Suppressor macrophage treated with lipopolysaccharide for 1 hour (primary cell): ENCODE measurements at places on chromosomes 16 and 17.

DNA sequence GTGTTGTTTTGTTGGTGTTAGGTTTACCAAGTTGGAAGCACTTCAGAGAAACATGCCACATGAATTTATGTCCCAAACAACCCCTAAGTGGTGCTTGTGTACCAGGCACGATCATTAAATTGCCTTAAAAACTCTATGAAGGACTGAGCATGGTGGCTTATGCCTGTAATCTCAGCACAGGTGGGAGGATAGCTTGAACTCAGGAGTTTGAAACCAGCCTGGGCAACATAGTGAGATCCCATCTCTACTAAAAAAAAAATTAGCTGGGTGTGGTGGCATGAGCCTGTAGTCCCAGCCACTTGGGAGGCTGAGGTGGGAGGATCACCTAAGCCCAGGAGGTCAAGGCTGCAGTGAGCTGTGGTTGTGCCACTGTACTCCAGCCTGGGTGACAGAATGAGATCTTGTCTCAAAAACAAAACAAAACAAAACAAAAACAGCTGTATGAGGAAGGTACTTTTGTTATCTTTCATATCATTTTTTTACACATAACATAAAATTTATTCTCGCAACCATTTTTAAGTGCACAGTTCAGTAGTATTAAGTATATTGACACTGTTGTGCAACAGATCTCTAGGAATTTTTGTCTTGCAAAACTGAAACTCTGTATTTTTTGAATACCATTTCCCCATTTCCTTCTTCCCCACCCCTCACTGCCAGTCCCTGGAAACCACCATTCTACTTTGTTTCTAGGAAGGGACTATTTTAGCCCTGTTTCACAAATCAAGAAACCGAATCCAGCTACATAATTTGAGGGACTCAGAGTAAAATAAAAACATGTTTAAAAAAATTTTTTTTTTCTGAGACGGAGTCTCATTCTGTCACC, 14.3 kb upstream of the RBBP6 start:
- peak; percentile 95 for DNase-seq

DNA sequence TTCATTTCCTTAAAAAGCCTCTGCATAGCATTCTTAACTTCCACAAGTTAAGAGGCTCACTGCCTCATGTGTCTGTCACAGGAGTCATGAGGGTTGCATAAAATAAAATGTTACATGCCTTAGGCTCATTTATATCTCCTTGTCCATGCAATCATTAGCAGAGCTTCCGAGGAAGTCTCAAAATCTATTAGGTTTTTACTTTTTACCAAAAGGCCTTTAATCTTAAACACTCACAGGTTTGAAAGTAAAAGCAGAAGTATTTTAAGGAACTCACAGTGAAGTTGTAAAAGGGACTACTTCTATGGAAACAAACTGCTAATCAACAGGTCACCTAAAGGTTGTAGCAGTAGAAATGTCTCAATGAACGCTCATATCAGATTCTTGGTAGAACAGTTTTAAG, 5.2 kb upstream of the ATP6V0A1 start:
- peak; percentile 66 for DNase-seq

GRCh38 chr17:41813152-41813680, 412 bp downstream of the FKBP10 start:
- DNase-seq, result no peak

DNA sequence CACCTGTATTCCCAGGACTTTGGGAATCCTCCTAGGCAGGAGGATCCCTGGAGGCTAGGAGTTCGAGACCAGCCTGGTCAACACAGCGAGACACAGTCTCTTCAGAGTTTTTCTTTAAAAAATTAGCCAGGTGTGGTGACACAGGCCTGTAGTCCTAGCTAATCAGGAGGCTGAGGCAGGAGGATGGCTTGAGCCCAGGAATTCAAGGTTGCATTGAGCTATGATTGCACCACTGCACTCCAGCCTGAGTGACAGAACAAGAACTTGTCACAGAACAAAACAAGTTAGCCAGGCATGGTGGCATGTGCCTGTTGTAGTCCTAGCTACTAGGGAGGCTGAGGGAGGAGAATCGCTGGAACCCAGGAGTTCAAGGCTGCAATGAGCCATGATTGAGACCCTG, 24.8 kb downstream of the ANKRD40 start:
- DNase-seq, result no peak

DNA sequence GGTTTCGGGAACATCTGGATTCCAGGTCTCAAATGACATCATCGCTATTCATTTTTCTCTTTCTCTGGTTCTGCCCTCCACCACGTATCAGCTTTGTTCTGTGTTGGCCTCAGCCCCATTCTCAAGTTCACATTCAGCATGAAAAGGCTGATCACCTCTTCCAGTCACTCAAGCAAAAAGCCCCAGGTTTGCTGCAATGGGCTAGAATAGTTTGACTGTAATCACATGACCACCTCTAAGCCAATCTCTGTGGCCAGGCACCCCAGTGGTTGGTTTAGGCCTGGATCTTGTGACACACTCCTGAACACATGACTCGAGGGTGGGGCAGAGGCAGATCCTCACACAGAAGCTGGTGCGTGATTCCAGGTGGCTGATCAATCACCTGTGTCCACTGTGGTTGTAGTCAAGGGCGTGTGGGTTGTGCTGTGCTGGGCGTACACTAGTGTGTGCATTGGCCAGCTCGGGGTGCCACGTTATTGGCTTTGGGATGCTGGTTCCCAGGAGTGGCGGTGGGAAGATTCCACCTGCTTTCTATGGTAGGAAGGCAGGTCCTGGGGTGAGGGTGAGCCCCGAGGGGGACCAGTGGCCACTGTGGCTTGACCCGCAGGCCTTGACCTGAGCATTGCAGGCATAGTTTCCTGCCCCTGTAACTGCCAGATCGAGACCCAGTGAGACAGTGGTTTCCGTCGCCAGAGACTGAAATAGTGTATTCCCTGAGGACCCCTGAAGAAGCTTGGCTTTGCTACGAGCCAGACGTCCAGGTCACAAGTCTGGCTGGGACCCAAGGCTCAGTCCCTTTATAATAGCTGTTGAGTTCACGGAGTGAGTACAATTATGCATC, 12.0 kb downstream of the EEF2K start:
- peak; percentile 32 for DNase-seq

- peak; percentile 87 for DNase-seq
Measured at GRCh38 chr17:21283482-21284318, 811 bp upstream of the MAP2K3 start.

- peak; percentile 28 for DNase-seq
Measured at GRCh38 chr17:78019367-78019975, 61.0 kb downstream of the TNRC6C start.

- DNase-seq, result no peak
Measured at GRCh38 chr16:50136399-50136798, 16.7 kb upstream of the TENT4B start.

GRCh38 chr17:8868529-8868951, 1.1 kb upstream of the PIK3R6 start:
- DNase-seq, result peak; percentile 69

GRCh38 chr17:2295575-2295974, 8.0 kb downstream of the SMG6 start:
- no peak for DNase-seq

DNA sequence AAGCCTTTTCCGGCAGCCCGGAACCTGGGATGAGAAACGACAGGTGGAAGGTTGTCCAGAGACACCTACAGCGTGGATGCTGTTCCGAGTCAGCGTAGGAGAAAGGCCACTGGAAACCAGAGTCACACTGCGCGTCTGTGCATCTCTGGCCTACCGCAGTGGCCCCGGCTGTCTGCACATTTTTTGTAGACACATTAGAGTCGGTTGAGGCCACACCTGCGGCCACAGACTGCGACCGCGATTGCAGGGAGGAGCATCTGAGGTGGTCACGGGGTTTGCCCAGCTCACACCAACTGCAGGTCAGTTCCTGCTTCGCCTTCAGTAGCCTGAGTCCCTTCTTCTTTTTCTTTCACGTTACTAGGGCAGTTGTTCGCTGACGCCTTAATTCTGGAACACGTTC, 52.4 kb downstream of the WDR45B start:
- DNase-seq, result no peak

DNA sequence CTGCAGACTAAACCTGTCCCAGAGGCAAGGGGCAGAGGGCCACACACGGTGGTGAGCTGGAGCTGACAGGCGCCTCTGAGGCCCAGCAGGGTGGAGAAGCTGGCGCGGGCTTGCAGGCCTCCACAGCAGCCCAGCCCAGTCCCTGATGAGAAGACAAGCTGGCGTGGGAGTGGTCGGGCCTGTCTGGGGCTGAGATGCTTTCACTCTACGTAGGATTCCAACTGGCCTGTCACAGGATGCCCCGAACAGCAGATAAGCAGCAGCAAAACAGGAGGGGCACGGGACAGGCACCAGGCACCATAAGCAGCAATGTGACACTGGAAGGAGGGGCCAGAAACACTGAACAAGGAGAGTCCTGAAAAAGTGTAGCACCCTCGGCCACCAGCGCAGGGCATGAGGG, 40.1 kb downstream of the PEMT start:
- DNase-seq, result no peak

- no peak for DNase-seq
Measured at GRCh38 chr16:74607310-74607961, 522 bp upstream of the GLG1 start.

- DNase-seq, result no peak
Measured at GRCh38 chr17:74336307-74336706, 10.3 kb downstream of the KIF19 start.

DNA sequence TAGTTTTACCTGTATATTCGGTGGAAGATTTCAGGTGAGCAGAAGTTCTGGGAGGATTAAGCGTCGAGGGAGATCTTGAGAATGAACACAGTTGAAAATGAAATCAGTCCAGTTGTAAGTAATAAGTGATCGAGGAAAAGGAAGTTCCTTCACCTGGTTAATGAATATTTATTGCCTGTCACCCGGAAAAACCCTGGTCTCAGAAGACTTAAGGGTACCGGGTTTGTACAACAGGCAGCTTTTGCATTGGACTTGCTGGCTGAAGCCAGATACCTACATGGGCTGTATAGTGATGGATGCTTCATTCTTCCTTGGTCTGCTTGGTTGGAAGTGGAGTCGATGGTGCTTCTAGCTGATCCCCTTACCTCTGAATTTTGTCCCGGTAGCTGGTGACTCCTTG, 72.7 kb downstream of the PRKCA start:
- DNase-seq, result no peak

- DNase-seq, result peak; percentile 54
Measured at GRCh38 chr17:45008216-45008615, 40.1 kb upstream of the C1QL1 start.

DNA sequence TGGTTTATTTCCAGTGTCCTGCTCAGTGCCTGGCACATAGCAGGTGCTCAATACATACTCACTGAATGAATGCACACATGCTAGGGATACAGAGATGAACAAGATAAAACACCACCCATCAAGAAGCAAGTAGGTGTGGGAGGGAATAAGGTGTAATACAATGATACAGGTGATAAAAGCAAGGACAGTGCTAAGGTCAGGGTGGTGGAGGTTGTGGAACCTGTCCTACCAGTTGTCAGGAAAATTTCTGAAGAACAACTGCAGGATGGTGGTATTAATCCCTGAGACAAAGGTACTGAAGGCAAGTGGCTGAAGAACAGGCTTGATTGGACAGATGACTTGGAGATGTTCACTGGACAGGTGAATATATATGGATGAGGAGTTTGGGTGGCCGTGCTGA, 1.8 kb downstream of the KNOP1 start:
- no peak for DNase-seq

DNA sequence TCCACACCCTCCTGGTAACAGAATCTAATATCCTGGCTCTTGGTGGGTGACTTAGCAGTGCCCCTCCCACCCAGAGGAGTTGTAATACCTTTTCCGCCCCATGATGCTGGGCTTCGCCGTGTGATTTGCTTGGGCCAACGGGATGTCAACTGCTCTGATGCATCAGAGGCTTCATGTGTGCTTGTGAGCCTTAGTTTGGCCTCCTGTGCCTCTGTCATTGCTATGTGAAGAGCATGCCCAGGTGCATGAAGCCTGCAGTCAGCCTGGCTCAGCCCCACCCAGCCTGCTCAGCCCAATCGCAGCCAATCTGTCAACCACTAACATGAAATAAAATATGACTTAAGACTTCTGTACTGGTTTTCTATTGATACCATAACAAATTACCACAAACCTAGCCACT, 201.2 kb upstream of the RPL38 start:
- no peak for DNase-seq

- no peak for DNase-seq
Measured at GRCh38 chr16:17887963-17888362, 417.2 kb upstream of the XYLT1 start.

DNA sequence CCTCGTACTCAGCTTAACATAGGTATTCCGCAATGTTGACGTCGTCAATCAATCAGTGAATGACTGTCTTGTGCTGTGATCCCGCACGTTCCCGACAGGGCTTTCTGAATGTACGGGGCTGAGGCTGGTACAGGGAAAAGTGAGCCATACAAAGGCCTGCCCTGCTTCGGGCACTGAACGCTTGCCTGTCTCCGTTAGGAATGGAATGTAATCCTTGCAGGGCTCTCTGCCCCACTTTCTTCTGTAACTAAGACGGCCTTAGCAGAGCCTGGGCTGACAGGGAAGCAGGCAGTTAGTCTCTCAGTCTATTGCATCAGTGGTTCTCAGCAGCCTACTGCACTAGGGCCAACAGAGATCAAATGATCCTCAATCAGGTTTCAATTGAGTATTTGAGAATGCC, 16.2 kb upstream of the MYH3 start:
- no peak for DNase-seq

GRCh38 chr16:4661661-4662060, 31.7 kb upstream of the NUDT16L1 start:
- DNase-seq, result no peak

DNA sequence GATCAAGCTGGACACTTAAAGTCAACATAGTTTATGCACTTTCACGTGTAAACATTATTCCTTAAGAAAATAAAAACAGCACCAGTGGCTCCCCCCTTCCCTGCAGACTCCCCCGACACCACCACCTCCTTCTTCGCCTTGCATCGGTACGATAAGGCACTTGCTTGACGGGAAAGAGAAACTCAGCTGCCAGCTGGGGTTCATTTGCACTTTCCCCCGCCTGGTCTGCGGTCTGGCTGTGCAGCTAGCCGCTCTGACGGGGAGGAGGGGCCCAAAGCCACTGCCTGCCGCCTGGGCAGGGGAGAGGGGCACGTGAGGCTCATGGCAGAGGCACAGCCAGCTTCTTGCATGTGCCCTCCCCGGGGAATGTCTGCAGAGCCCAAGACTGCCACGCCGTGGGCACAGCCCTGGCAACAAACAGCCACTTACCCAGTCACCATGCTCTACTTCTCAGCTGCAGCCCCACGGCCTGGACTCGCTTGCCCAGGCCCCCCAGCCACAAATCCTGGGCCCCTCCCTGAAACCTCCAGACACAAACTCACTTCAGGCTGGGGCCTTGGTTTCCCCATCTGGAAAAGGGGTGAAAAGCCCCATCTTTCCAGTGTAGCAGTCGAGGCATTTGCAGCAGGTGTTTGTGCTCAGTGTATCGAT, 16.5 kb upstream of the PRM1 start:
- DNase-seq, result peak; percentile 81

GRCh38 chr17:30395398-30396022, 16.8 kb downstream of the CPD start:
- DNase-seq, result no peak

DNA sequence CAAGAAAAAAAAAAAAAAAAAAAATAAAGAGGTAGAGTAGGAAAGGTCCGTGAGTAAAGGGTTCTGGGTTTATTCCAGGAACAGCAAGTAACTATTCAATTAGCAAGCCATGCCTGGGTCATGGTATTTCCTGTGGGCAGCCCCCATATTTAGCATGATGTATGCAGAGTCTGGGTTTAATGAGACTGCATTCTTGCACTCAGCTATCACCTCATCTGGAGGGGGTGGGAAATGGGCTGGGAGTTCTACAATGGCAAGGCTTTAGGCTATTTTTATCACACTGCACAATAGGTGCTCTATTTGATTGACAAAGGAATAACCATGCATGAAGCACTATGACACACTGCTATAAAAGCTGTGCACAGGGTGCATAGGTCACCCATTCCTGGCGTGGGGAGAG, 104.0 kb upstream of the CCL2 start:
- DNase-seq, result no peak

GRCh38 chr17:320809-321385, 31.7 kb downstream of the RPH3AL start:
- no peak for DNase-seq
